ENCODE measurements at places on chromosomes 11 and 22.

GRCh38 chr22:50587407-50587806 lies 4.8 kb upstream of the CHKB start:
- no peak for ATAC-seq

- ATAC-seq = no peak
These were observed 52.9 kb downstream of the SYTL2 start for GRCh38 chr11:85758026-85758425.

DNA sequence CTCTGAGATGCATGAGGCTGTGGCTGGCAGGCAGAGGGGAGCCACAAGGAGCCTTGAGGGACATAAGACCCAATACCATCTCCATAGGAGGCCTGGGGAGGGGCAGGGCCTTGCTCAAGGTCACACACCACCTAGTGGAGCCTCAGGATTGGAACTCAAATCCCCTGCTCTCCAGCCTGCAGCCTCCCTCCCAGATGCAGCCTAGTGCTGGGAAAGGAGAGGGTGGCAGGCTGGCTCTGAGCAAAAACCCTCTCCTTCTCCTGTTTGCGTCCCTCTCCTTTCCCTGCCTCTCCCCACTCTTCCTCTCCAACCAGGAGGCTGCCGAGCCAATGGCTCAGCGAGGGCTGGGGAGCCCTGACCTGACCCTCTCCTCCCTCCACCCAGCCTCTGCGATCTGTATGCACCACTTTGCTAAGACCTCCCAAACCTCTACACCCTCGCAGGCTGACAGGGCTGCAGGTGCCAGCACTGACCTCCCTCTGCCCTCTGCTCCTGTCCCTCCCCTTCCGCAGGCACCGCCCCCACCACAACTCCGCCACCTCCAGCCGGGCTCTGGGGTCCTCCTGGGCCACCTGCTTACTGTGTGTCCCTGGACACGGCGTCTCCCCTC lies 14.7 kb downstream of the IGLL1 start:
- peak; percentile 30 for ATAC-seq

- ATAC-seq = no peak
These were observed 50.1 kb upstream of the OLFML1 start for GRCh38 chr11:7435176-7435575.

- ATAC-seq = no peak
These were observed 14.8 kb downstream of the OR51E2 start for GRCh38 chr11:4682623-4683419.

DNA sequence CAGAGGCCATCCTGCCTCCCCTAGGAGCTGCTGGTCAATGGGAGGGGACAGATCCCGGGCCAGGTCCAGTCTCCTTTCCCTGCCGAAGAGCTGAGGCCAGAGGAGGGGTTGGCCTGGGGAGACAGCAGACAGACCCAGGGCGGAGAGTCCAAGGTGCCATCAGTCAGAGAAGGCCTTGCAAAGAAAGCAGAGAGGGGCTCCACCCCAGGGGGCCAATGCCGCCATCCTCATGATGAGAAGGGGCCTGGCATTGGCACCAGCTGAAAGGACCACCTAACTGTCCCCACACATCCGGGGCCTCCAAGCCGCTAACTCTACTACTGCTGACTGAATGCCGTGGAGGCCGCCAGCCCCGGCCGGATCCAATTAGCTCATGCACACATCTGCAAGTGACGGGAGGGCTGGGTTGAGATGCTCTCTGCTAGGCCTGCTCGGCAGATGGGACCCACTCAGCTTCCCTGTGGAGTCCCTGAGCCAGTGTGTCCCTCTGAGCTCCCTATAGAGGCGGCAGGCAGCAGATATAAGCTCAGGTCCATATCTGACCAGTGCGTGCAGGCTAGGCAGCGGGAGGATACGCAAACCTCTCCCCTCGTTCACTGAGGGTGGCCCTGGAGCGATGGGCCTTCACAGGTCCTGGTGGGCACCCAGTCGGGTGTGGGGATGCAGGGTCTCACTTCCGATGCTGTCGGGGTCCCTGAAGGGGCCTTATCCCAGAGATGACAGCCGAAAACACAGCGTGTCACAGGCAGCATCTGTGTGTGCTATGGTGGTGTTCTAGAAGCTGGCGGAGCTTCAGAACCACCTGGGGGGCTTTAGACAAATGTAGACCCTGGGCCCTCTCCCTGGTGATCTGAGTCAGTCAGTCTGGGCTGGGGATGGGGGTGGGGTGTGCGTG lies 183.9 kb downstream of the CTTN start:
- ATAC-seq = no peak

DNA sequence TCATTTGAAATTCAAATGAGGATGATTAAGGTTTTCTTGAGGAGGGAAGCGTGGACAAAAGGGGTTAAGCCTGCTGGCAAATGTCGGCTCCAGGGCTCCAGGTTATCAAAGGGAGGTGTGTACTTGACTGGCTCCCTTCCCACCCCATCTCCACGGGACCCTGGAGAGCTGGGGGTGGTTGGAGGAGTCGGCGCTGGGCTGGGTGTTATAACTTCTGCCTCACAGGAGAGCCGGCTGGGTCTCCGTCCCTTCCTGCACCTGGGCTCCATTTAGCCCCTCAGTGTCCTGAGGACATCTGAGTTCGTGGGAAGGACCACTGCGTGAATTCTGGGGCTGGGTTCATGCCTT lies 15.6 kb downstream of the POU2F3 start:
- ATAC-seq = no peak

DNA sequence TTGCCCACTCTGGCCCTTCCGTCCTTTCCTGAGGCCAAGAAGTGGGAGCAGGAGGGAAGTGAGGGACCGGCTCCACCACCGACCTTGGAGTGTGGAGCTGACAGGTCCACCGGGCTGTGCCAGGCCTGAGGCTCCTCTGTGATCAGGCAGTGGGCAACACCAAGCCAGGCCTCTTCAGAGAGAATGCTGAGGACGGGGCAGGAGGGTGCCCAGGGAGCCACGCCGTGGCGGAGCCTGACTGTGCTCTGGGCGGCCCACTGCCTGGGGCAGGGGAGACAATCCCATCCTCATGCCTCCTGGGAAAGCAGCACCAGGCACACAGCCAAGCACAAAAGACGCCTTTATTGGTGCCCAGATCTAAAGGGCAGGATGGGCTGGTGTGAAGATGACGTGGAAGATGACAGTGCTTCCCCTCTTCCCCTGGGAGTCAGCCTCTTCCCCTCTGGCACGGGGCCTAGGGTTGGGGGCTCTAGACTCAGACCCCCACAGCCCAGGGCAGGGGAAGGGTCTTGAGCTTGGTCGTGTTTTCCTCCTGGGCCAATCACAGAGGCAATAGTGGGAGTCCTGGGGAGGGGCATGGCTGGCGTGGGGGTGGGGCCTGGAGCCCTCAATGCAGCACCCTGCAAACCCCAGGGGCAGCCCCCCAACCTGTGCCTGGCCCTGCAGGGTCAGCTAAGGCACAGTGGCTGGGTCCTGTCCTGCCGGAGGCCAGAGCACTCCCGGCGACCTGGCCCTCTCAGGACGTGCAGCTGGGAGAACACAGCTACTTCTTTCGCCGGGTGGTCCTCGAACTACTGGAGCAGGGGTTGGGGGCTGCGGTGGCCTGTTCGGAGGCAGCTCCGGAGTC lies 4.7 kb downstream of the LMF2 start:
- ATAC-seq = no peak

- ATAC-seq = peak; percentile 18
These were observed 85.8 kb upstream of the E2F8 start for GRCh38 chr11:19326499-19326898.

DNA sequence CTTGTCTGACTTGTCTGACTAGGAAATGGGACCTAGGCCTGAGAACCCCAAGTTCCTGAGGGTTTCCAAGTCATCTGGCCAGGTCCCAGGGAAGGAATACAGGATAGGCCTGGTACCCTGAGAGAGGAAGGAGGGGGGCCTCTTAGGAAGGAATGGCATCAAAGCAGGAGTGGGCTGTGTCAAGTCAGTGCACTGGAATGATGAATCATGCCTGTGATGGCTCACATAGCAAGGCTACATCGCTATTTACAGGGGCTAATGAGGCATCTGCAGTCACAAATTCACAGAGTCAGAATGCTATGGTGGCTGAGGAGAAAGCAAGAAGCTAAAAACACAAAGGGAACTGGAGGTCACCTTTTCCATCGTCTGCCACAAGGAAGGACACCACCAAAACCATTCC lies 247.3 kb downstream of the NXPE2 start:
- ATAC-seq = no peak

DNA sequence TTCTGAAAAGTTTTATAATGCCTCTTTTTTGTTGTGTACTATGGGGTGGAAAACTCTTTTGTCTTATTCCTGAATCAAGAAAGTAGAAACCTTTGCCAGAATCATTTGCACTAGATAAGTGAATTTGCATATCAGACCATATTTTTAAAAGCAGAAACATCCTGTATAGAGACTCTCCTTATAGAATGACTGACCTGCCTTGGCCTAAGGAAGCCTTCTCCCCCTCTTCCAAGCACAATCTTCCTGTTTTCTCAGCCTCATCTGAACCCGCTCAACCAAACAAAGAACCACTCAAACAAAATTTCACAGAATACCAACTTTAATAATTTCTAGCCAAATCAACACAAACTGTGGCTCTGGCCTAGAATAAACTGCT lies 60.3 kb downstream of the SIK3 start:
- ATAC-seq = no peak

GRCh38 chr11:46504817-46505613 lies 88.8 kb downstream of the AMBRA1 start:
- no peak for ATAC-seq

GRCh38 chr11:47161134-47161854 lies 15.4 kb downstream of the ARFGAP2 start:
- peak; percentile 61 for ATAC-seq

DNA sequence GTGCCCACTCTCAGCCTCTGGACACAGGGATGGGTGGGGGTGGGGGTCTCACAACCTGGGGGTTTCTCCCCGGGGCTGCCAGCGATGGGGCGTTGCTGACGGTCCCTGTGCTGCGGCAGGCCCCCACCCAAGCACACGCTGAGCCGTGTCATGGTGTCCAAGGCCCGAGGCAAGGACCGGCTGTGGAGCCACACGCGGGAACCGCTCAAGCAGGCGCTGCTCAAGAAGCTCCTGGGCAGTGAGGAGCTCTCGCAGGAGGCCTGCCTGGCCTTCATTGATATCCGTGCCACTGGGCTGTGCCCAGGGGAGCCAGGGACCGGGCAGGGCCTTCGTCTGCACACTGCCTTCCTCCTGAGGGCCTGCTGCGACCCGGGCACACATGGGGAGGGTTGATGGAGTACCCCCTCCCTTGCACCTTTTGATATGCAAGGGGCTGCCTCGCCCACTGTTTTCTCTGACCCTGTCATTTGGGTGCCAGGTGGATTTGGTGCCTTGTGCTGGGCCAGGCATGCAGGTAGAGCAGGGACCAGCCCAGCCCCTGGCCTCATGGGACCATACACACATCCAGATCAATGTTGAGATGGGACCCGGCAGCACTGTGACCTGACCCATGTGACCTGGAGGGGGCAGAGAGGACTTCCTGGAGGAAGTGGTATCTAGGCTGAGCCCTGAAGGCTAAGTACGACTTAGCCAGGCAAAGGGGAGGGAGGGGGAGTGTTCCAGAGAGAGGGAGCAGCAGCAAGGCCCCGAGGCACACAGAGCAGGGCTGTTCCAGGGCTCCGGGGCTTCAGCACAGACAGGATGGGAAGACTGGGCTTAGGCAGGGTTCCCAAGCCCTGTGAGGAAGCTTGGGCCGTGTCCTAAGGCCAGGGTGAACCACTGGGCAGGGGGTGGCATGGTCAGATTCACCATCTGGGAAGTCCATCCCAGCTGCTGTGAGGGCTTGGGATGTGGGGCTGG lies 75.2 kb downstream of the MYO7A start:
- ATAC-seq = no peak

GRCh38 chr22:35971456-35972119 lies 57.0 kb downstream of the RBFOX2 start:
- no peak for ATAC-seq

GRCh38 chr22:36811094-36811800 lies 5.6 kb downstream of the PVALB start:
- no peak for ATAC-seq

DNA sequence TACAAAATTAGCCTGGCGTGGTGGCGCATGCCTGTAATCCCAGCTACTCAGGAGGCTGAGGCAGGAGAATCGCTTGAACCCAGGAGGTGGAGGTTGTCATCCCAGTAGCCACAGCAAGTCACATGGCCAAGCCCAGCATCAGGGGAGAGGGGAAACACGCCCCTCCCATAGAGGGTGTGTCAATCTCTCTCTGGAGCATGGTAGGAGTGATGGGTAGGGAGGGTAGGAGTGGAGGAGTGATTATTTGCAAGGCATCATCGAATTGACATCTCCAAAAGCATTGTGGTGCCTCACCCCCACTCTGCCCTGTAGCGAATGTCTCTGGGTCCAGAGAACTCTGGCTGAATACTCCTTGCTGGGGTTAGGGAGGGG lies 6.1 kb upstream of the SSTR3 start:
- peak; percentile 7 for ATAC-seq

- no peak for ATAC-seq
These were observed 295.0 kb upstream of the NCAM1 start for GRCh38 chr11:112666253-112666652.

DNA sequence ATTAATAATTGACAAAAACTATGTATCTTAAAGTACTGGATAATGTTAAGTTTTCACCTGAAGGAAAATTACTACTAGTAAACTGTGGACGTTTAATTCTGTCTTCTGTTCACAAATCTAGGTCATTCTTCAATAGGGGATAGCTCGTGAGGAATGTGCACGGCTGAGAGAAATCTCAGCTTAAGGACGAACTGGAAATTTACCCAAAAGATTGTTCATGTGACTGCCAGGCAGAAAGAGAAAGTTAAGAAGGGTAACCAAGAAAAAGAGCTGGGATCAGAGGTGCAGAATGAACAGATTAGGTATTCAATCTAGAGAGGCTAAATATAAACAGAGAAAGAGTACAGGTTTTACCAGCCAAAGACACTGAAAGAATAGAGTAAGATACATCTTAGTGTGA lies 245.3 kb downstream of the CASP12 start:
- ATAC-seq = no peak

- no peak for ATAC-seq
These were observed 2.8 kb downstream of the CEP57 start for GRCh38 chr11:95793116-95793515.

DNA sequence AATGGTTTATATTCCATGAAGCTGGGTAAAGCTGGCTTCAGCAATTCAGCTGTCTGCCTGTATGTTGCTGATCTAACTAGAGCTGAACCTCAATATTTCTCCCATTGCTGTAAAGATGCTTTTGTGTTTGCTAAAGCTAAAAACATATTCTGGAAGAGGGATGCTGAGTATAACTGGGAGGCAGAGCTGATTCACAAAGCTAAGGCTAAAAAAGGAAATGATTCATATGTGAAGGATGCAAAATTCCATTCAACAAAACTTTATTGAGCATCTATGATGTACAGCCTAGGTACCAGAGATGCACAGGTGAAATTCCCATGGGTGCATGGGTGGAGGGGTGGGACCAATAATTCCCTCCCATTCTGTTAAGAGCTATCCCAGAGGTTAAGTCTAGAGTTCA lies 193.9 kb downstream of the KIF18A start:
- ATAC-seq = no peak
